ENCODE measurements at places on chromosomes 2 and 18.
A peak's percentile ranks its signal among the peaks of the same experiment; 100 is the strongest.

GRCh38 chr2:221792971-221793521 lies 220.9 kb upstream of the EPHA4 start:
- no peak for DNase-seq

DNA sequence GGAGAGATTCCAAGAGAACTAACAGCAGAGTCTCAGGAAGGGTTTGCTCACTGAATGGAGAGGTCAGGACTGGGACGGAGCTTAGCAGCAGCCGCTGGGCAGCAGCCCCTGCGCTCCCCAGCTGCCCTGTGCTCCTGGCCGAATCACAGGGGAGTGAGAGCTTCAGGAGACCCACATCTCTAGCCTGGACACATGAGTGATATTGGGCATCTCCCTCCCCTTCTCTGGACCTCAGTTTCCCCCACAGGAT lies 511 bp downstream of the MATN3 start:
- DNase-seq: no peak

DNA sequence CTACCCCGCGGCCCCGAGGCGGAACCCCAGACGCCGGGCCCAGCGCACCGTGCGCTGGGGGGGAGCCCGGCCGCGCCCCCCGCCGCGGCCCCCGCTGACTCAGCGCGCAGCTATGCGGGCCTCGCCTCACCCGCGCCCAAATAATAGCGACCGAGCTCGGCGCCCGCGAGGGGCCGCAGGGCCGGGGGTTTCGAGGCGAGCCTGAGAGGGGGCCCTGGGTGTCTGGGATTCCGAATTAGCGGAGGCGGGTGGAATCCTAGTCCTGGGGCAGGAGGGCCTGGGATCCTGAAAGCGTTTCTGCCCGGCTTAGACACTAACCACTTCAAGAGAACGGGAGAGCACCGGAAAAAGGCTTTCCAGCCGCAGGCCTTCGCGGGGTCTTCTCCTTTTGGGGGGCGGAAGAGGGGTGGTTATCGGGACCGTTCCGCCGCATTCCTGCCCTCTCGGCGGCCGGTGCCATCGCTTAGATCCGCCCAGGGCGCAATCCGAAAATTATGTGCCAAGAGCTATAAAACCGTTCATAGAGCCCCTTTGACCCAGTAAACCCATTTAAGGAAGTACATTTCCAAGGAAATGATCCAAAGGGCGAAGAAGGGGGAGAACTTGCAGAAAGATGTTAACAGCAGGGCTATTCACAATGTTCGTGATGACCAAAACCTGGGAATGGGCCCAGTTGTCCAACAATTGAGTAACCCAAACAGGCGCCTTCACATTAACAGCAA lies 681 bp upstream of the ROCK2 start:
- DNase-seq: peak; percentile 37

DNA sequence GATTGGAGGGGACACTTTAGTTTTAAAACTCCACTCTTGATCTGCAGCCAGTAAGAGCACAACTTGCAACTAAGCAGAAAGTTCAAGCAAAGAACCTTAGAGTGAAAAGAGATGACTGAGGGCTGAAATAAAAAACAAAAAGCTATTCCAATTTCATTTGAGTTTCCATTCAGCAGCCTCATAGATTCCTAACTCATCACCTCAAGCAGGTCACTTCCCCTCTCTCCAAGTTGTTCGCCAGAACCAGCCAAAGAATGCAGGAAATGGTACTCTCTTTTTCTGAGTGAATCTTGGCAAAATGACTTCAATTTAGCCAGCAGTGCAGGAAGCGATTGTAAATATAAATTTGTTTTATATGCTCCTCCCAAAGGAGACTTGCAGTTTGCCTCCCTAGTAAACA lies 213.3 kb downstream of the SETBP1 start:
- DNase-seq: no peak

DNA sequence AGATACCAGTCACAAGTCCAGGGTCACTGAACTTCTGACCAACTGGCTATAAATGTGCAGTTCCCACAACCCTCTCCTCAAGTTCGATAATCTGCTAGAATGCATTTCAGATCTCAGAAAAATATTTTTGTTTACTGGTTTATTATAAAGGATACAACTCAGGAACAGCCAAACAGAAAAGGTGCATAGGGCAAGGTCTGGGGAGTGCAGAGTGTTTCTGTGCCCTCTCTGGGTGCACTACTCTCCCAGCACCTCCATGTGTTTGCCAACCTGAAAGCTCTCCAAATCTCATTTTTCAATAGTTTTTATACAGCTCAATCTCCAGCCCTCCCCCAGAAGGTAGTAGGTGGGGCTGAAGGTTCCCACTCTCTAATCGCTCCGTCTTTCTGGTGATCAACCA lies 85.2 kb downstream of the SKA1 start:
- no peak for DNase-seq

- DNase-seq: no peak
Measured at GRCh38 chr2:203808046-203808750, 59.4 kb upstream of the CTLA4 start.

DNA sequence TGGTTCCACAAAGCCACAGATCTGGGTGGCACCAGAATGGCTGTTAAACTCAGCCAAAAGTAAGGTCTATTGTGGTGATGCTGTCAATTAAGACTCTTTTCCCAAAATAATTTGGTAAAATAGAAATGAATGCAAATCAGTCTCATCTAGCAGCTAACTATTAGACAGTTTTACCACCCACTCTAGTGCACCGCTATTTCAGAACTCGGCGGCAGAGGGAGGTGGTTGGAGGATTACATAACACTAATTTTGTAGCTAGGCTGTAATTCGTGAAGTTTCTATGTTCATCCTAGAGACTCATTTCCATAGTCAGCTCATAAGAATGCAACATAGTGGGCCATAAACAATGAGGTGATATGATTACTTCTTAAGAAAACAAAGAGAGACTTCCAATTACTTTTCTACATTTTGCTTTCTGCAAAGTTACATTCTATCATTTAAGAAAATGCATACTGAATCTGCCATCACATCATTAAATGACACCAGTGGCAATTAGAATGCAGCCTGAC lies 413.8 kb downstream of the FBXO15 start:
- DNase-seq: no peak

GRCh38 chr2:119123389-119123788 lies 35.2 kb downstream of the C1QL2 start:
- no peak for DNase-seq

All from right lobe of liver (tissue), 6 donors.